ENCODE measurements at places on chromosomes 1 and 21.

- no peak for DNase-seq
Measured at GRCh38 chr1:17005365-17005740, 6.4 kb downstream of the ATP13A2 start.

DNA sequence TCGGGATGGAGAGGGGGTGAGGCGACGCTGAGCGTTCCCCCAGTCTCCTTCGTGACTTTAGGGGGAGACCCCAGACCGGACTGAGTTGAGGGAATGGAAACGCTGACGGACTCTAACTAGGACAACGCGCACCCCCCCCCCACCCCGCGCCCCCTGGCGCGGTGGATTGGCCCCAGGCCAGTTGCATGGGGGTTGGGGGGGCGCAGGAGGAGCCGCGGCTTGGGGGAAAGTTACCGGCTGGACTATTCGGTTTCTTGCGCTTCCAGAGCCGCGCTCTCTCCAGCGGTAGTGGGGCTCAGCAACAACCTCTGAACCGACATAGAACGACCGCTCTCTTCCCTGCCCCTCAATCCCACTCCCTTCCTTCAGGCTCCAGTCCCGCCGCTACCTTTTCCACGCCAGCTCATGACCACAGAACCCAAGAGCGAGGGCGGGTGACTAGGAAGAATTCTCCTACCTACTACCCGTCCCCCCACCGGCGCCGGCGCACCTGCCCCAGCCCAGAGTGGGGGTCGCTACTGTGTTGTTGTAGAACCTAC is 694 bp downstream of the ZBTB7B start:
- DNase-seq, result no peak

DNA sequence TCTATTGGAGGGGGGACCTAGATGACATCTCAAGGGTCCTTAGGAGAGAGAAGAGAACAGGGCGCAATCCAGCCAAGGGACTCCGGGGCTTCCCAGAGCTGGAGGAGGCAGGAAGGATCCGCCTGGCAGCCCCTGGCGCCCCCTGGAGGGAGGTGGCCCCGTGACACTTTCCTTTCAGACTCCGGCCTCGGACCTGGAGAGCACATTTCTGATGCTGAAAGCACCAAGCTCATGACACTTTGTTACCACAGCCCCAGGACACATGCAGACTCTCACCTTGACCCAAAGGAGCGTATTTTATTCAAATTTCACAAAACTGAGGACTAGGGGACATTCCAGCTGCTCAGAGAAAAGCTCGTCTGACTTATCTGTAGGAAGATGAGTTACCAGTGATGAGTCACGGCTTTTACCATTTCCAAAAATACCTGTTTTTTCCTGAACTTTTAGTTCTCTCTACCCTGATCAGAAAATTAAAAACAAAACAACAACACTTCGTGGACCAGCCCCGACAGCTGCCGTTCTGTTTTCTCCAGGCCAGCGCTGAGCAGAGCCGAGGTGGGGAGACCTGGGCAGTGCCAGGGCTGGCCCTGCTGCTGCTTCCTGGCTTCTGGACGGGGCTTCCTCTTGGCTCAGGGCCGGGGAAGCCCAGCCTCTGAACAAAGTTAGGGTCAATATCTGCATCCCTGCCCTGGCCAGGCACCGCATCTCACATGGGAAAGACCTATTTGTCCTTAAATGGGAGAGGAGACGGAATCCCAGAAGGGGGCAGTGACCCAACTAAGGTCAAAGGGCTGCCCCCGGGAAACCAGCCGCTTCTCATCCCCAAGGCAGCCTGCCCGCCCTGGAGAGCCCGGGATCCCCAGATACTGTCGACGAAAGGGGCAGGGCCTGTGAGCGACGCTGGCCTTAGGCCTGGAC is 21.6 kb upstream of the POFUT2 start:
- no peak for DNase-seq

GRCh38 chr1:88726697-88727096 is 42.6 kb downstream of the PKN2 start:
- DNase-seq, result no peak

DNA sequence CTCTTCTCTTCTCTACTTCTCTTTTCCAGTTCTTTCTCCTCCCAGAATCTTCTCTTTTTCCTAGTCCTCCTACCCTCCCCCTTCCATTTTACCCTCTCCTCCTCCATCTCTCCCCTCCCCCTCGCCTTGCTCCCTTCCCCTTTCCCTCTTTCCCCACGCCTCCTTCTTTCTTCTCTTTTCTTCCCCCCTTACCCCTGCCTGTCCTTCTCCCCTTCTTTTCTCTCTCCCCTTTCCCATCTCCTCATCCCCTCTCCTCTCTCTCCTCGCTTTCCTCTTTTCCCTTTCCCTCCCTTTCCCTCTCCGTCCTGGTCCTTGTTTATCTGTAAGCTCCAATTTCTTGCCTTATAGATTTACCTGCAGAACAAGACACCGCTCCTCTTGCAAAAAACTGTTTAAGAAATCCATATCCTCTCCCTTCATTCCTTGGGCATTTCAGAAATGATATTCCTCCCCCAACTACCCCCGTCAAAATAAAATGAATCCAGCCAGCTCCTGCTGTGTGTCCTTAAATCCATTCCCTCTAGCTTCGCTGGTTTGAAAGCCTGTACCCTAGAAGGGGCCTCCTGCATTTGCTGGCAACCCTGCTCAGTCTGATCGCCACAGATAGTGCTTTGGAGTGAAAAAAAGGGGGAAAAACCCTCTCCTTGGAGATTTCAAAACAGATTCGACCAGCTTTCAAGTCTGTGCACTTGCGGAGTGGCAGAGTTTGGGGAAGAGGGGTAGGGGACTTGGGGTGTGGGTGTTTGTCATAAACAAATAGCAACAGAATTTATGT is 89.4 kb downstream of the PAPPA2 start:
- DNase-seq, result no peak

- no peak for DNase-seq
Measured at GRCh38 chr21:44089001-44089911, 17.9 kb upstream of the PWP2 start.

GRCh38 chr1:18635891-18636595 is 5.4 kb downstream of the PAX7 start:
- no peak for DNase-seq

DNA sequence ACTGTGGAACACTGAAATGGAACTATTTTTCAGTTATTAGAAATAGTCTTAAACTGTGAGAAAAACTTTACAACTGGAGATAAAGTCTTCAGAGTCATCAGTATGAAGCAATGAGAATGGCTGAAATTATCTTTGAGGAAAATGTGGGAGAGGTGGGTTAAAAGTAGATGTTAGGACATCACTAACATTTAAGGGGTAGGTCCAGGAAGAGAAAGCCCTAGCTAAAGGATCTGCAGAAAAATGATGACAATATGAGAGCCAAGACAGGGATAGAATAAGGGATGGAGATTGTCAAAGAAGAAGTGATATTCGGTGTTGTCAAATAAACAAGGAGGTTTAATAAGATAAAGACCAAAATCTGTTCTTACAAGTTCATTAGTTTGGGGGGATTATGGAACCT is 123.3 kb upstream of the GPR52 start:
- no peak for DNase-seq

DNA sequence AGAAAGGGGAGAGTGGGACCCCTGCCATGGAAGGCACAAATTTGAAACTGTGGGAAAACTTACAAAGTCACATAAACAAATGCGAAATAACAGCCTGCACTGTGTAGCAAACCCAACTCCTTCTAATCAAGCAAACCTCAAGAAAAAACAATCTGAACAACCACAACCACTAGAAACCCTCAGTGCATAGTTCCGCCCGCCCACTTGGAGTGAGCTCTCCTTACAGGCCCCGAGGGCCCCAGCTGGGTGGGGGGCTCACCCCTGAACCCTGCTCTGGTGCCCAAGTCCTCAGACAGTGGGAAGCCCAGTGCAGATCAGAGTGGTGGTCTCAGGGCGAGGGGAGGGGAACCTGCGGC is 931 bp upstream of the MXRA8 start:
- DNase-seq, result no peak

- DNase-seq, result no peak
Measured at GRCh38 chr1:212743901-212744475, 44.3 kb upstream of the BATF3 start.

DNA sequence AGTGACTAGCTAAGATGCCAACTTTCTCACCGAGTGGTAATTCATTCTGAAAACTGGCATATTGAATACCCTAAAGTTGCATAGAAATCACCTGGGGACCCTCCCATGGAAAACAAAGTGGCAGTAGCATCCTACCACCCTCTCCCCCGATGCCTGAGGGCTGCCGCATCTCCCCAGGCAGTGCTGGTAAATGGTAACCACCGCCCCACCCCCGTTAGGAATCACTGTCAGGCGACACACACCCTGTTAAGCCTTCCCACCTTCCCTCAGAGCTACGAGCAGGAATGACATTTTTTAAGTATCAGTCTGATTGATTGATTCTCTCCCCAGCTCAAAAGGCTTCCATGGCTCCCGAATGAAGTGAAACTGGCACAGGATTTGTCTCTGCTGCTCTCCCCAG is 28.3 kb downstream of the TMPRSS2 start:
- no peak for DNase-seq

DNA sequence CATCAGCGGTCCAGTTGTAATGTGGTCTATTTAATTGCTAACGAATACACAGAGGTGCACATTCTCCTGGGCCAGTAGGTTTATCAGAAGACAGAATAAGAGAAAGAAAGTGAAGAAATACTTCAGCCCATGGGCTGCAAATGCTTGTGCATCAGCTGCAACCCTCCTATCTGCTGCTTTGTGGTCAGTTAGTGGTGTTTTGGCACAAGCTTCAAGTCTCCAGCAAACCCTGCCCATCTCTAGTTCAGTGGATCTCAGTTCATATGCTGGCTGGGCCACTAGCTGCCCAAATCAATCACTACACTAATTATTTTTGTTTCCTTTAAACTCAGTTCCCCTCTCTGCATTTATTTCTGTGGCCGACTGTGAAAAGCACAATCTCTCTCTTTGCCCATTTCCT is 124.2 kb downstream of the KCNJ6 start:
- no peak for DNase-seq

DNA sequence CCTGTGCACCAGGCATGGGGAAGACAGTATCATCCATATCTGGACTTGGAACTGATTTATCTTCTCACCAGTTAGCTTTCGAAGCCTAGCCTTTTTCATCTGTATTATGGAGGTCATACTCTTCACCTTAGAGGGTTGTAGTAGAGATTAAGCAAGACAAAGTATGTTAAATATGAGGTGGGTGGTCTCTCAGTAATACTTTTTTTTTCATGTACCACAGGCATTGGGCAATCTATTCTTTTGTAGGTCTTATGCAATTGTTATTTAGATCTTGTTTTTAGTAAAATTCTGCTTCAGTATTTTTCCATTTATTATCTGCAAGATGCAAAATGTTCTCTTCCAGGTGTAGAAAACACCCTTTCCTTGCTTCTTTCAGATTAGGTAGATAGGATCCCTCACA is 35.2 kb upstream of the OR2B11 start:
- no peak for DNase-seq

- DNase-seq, result no peak
Measured at GRCh38 chr1:110734133-110734680, 59.5 kb upstream of the KCNA3 start.

GRCh38 chr1:50502147-50502546 is 78.9 kb upstream of the DMRTA2 start:
- DNase-seq, result no peak

- no peak for DNase-seq
Measured at GRCh38 chr21:32457360-32457840, 44.9 kb downstream of the EVA1C start.

Data from retinal pigment epithelial cell (primary cell).